ENCODE measurements at places on chromosomes 6 and 20. TPM values are rescaled to one million over a fixed set of nuclear protein-coding genes. Genes with fewer than 3 reads are reported as not detected.

- no peak overlapping the region for H3K4me3 ChIP-seq
- DNase-seq = no peak
These were observed 471.4 kb downstream of the ADGRB3 start for GRCh38 chr6:69106511-69106910.

GRCh38 chr6:38847497-38847896, 132.4 kb downstream of the DNAH8 start:
- no peaks in the 10 kb centered on the region for H3K36me3 ChIP-seq
- DNase-seq = no peak
- no peak overlapping the region for H3K27ac ChIP-seq
- no peaks in the 10 kb centered on the region for H3K4me1 ChIP-seq
- peaks cover 13% of the 10 kb centered on the region for H3K27me3 ChIP-seq

The CDSN gene
- 0.13 TPM for total RNA-seq

DNA sequence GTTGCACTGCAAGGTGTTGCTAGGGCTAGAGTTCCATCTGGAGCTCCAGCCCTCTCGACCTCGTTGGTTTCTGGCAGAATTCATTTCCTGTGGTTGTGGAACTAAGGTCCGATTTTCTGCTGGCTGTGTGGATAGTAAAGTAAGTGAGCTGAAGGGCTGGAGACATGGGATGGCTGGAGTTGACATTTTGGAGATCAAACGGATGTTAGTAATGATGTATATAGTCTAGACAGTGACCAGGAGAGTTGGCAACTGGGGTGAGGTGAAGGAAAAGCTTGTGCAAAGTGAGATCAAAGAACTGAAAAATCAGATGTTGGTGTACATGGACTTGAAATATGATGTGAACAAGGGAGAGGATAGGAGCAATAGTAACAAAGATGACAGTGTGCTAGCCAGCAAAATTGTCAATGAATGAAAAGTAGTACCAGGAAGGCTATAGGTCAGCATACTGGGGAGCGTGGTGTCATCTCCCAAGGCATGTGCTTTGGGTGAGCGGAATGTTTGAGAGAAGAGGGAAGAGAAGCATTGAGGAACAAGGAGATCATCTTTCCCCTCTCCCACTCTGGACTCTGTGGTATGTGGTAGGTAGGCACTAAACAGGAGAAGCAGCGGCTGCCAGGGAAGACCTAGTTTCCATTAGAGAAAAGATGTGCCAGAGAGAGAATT, 7.8 kb downstream of the QRSL1 start:
- no peaks in the 10 kb centered on the region for H3K27me3 ChIP-seq
- H3K4me3 ChIP-seq = no peak overlapping the region
- H3K4me1 ChIP-seq = no peaks in the 10 kb centered on the region
- no peak overlapping the region for H3K27ac ChIP-seq
- no peaks in the 10 kb centered on the region for H3K36me3 ChIP-seq
- no peak for DNase-seq

The DUSP15 gene
- 0.38 TPM for total RNA-seq

DNA sequence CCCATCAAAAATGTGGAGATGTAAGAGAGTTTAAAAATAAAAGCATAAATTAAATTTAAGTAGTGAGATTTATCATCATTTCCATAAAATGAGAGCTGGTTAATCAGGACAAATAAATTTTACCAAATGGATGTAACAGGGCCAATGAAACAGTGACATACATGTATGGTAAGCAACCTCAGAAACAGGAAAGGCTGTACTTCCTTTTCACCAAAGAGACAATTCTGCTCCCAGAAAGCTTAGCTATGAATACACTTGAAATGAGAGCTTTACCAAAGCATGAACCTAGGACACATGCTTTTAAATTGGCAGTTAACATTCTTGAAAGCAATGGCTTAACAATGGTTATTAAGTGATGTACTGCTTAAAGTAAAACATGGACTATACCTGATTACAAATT, 12.1 kb upstream of the UBE2J1 start:
- no peak overlapping the region for H3K4me3 ChIP-seq
- DNase-seq = no peak
- H3K36me3 ChIP-seq = peaks cover 10% of the 10 kb centered on the region
- H3K27me3 ChIP-seq = no peaks in the 10 kb centered on the region
- H3K27ac ChIP-seq = no peak overlapping the region

GRCh38 chr20:1331801-1332453, 3.0 kb upstream of the SDCBP2 start:
- H3K4me3 ChIP-seq = no peak overlapping the region
- H3K36me3 ChIP-seq = peaks cover 22% of the 10 kb centered on the region
- H3K4me1 ChIP-seq = peaks cover 88% of the 10 kb centered on the region
- no peak for DNase-seq
- H3K27ac ChIP-seq = peak overlapping the region; percentile 99
- no peaks in the 10 kb centered on the region for H3K27me3 ChIP-seq

DNA sequence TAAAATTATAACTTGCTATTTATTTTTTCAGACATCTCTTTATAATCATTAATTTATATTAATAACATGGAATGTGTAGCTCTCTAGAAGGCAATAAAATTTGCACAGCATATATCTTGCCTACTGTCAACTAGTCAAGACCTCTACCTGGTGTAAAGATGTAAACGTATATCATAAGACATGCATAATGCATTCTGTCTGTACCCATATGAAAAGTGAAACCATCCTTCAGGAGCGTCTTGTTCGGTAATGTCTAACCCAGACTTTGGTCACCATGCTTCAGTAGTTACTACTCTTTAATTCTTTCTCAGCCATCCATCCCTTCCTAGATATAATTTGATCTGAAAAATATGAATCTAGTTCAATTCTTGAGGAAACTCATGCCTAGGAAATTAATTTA, 21.0 kb downstream of the CEP43 start:
- peaks cover 70% of the 10 kb centered on the region for H3K36me3 ChIP-seq
- H3K27ac ChIP-seq = no peak overlapping the region
- H3K4me3 ChIP-seq = no peak overlapping the region
- DNase-seq = no peak
- no peaks in the 10 kb centered on the region for H3K4me1 ChIP-seq

DNA sequence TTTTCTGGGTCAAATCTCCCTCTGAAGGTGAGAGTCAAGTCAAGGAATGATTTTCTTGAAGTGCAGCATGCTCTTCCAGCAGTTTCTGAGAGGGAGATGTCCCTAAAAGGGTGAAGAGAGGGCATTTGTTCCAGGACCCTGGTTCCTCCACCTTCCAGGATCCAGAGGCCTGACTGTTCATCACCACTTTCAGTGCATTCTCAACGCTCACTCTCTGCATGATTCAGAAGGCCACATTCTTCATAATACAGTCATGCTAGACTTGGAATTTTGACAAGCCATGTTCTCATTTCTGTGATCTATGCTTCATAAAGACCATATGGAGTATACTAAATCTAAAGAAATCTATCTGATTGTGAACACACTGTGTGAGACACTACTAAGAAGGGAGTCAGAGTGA, 85.1 kb downstream of the PDE7B start:
- H3K27me3 ChIP-seq = no peaks in the 10 kb centered on the region
- no peak for DNase-seq
- H3K36me3 ChIP-seq = no peaks in the 10 kb centered on the region
- H3K4me1 ChIP-seq = peaks cover 4% of the 10 kb centered on the region

DNA sequence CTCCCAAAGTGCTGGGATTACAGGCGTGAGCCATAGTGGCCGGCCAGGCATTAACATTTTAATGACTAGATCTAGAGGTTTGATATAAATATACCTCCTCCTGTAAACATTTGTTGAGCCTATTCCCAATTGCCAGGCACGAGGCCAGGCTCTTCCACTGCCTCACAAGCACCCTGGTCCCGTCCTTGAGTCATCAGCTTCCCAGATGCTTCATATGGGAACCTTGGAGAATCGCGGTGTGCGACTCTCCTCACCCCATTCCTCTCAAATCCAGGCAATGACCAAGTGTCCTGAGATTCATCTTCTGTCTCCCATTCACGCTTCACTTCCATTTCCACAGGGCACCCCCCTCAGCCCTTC, 35.9 kb upstream of the PIM1 start:
- DNase-seq = no peak
- peak overlapping the region; percentile 93 for H3K27ac ChIP-seq
- H3K4me1 ChIP-seq = peaks cover 47% of the 10 kb centered on the region
- no peak overlapping the region for H3K4me3 ChIP-seq
- no peaks in the 10 kb centered on the region for H3K27me3 ChIP-seq
- H3K36me3 ChIP-seq = no peaks in the 10 kb centered on the region

GRCh38 chr6:57013521-57013926, 33.0 kb upstream of the KIAA1586 start:
- no peaks in the 10 kb centered on the region for H3K36me3 ChIP-seq
- H3K4me1 ChIP-seq = no peaks in the 10 kb centered on the region
- no peak for DNase-seq

DNA sequence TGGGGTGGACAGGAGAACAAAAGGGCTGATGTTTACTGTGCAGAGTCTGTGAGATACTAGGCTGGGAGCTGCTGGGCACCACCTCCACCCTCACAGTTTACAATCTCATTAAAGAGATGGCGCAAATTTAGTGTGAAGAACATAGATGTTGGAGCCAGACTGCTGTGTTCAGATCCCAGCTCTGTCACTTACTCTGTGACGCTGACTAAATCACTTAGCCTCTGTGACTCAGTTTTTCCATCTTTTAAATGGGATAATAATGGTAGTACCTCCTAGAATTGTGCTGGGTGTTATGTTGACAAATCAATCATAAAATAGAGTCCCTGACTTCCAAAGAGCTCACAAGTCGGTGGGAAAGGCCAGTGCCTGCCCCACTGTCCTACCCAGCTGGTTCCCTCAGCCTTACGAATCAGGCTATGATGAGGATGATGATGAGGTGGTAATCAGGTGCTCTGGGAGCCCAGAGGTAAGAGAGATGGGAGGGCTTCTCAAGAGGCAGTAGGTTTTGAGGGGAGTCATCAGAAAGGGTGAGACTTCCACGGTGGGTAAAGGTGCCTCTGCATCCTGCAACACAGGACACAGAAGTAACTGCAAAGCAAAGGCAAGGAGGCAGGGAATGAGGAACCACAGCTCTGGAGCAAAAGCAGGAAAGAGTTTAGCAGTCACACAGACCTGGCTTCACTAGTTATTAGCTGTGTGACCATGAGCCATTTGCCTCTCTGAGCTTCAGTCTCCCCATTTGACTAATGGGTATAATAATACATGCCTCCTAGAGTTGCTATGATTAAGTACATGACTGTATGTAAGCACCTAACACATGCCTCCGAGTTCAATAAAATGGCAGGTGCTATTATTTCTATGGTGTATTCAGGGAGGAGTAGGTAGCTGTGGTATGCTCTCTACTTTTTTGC, 8.9 kb downstream of the FYN start:
- no peak for DNase-seq
- no peak overlapping the region for H3K27ac ChIP-seq
- H3K4me3 ChIP-seq = no peak overlapping the region
- H3K27me3 ChIP-seq = no peaks in the 10 kb centered on the region
- no peaks in the 10 kb centered on the region for H3K36me3 ChIP-seq

DNA sequence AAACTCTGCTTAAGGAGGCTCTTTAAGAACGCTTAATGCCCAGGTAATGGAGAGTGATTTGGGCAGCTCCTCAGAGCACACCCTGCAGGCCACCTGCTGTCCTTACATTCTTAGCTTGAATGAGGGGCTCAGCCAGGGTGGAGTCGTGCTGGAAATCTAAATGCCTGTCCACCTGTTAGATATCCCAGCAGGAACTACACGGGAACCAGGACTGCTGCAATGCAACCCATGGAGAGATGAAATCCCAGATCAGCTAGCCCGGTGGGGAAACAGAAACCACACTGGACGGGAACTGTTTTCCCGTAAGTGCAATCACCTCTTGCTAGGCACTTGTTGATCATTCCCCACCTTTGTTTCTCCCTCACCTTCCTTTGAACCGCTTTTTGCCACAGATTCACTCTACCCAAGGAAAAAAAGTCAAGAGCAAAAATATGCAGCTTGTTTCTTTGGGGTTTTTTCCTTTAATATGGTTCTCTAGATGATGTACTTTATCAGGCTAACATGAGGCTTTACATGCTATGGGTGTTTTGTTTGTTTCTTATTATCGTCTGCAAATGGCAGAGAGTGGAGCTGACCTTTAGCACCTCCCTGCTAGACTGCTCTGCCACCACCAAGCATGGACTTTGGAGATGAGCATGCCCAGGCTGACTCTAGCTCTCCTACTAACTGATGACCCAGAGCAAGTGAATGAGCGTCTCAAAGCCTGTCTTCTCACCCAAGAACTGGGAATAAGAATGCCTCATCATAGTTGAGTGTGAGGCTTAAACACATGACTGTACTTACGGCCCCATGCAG, 125.9 kb upstream of the TNFAIP3 start:
- H3K4me1 ChIP-seq = no peaks in the 10 kb centered on the region
- H3K36me3 ChIP-seq = no peaks in the 10 kb centered on the region
- DNase-seq = no peak
- H3K27ac ChIP-seq = no peak overlapping the region

Data from esophagus squamous epithelium (tissue), 5 donors.